ENCODE measurements at places on chromosomes 2 and 18. TPM values are rescaled to one million over a fixed set of nuclear protein-coding genes. Genes with fewer than 3 reads are reported as not detected.

Gene GALR1
- total RNA-seq: 0.12 TPM

Gene CROCC2
- total RNA-seq: 0.18 TPM

Gene NR4A2
- total RNA-seq: 2.3 TPM

Gene CCDC74A
- total RNA-seq: 20.4 TPM

Gene CDH19
- 0.47 TPM for total RNA-seq

Gene CCT4
- 150 TPM for total RNA-seq

Gene SLC5A7
- total RNA-seq: 0.53 TPM
